ENCODE measurements at places on chromosomes 4 and X.
A peak's percentile ranks its signal among the peaks of the same experiment; 100 is the strongest.

- no peak for DNase-seq
Measured at GRCh38 chr4:180799798-180800197, 1443.4 kb upstream of the TENM3 start.

GRCh38 chrX:10393241-10393640 is 227.1 kb downstream of the MID1 start:
- no peak for DNase-seq

- DNase-seq = no peak
Measured at GRCh38 chr4:72218953-72219352, 187.2 kb downstream of the NPFFR2 start.

- no peak for DNase-seq
Measured at GRCh38 chr4:89922848-89923416, 28.3 kb downstream of the MMRN1 start.

DNA sequence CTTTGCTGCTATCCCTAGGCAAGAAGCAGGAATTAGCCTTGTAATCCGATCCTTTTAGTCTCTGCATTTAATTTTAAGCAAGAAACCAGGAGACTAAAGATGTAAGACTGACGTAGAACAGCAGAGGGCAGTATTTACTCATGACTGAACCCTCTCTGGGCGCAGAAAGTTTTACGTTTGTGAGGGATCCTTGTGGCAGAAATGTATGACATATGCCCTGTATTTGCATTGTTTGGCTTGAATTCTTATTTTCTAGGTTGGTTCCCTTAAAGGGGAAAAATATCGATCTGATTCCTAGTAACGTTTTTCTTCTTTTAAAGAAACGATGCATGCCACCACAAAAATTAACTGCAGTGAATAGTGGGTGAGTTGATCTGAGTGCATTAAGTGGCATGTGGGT is 1.3 kb upstream of the FAT4 start:
- DNase-seq = peak; percentile 63

GRCh38 chr4:148286012-148286411 is 156.2 kb downstream of the NR3C2 start:
- DNase-seq = no peak

GRCh38 chr4:80208610-80209339 is 11.5 kb downstream of the PRDM8 start:
- DNase-seq = no peak

GRCh38 chr4:95118497-95118896 is 360.7 kb downstream of the BMPR1B start:
- no peak for DNase-seq

- peak; percentile 22 for DNase-seq
Measured at GRCh38 chrX:119758731-119759247, 401 bp downstream of the SOWAHD start.

DNA sequence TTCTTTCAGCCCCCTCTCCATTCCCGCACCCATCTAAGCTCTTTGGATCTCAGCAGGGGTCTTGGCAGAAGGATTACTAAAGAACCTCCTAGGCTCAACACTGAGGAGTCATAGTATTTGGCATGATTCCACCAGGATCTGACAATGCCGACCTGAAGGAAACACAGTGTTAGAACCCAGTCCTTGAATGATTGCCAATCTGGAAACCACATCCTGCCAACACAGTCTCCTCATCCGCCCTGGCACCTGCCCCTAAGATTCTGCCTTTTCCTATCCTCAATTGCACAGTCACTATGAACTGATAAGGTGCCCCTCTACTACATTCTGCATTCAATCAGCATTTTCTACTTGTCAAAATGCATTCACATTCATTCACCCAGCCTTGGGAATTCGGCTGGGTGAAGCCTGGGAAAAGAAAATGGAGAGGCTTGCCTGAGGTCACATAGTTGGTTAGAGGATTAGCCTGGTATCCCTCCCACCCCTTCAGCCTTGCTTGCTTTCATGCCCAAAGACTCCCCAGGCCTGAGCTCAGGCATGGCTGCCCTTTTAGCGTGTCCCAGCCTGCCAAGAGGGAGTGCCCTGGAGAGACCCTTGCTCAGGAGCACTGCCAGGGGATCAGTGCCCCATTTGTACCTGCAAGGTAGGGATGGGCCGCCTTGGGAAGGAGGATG is 2.2 kb upstream of the CLDN2 start:
- DNase-seq = peak; percentile 10

DNA sequence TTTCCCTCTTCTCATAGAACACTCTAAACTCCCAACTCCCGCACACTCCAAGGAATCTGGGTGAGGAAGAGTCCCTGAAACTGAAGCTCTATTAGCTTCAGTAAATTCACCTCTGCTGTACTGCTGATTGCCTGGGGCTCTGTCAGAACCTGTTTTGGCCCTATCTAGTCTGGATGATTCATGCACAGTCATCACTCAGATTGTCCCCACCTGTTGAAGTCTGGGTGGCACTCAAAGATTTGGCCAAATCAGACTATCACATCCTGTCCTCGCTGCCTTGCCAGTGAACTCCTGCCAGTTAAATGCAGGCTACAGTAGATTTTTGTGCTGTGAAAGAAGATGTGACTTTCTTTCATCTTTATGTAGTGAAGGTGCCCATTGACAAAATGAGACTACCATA is 63.5 kb upstream of the EMCN start:
- no peak for DNase-seq

GRCh38 chr4:120760047-120760446 is 162.5 kb downstream of the PRDM5 start:
- no peak for DNase-seq

DNA sequence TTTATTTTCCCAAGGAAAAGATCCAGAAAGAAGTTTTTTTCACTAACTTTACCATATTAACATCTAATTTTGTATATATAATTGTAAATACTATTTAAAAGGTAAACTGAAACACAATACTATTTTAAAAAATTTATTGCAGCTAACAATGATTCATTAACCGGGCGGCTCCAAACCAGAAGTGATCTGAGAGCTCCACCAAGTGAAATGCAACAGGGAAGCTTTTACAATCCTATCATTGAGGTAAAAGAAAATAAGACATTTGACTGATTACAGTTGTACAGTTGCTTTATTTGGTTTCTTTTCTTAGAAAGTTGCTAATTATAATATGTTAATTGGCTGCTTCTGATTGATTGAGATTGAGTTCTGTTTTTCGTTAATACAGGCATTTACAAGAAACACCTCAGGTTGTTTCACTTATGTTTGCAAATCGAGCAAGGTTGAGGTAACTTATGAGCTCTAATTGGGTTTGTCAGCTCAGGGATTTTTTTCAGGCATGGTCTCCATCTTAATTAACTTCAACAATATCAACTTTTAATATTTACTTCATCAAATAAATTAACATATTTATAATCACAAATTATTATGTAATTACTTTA is 220.2 kb upstream of the UGT8 start:
- no peak for DNase-seq

DNA sequence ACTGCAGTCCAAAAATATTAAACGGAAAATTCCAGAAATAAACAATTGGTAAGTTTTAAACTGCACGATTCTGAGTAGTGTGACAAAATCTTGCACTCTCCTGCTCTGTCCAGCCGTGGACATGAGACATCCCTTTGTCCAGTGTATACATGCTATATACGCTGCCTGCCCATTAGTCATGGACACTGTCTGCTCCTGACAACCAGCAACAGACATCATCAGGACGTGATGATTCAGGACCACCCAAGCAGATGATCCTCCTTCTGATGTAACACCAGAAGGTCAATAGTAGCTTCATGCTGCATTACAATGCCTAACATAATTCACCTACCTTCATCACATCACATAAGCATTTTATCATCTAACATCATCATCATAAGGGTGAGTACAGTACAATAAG is 36.3 kb downstream of the ATRX start:
- DNase-seq = no peak

DNA sequence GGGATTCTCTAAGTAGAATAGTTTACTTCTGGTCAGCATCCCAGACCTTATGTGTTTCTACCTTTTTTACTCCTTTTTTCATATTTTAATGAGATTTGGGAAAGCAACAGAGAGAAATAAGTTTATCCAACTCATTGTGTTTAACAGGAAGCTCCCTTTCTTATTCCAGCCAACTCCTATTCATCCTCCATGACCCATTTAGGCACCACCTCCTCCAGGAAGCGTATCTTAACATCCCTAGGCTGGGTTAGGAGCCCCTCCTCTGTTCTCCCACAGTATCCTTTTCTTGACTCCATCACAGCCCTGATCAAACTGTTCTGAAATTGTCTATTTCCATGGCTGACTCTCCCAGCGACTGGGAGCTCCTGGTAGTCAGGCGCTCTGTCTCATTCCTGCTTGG is 18.8 kb upstream of the IQSEC2 start:
- DNase-seq = no peak

GRCh38 chr4:149164282-149164681 is 651.4 kb downstream of the IQCM start:
- DNase-seq = no peak

DNA sequence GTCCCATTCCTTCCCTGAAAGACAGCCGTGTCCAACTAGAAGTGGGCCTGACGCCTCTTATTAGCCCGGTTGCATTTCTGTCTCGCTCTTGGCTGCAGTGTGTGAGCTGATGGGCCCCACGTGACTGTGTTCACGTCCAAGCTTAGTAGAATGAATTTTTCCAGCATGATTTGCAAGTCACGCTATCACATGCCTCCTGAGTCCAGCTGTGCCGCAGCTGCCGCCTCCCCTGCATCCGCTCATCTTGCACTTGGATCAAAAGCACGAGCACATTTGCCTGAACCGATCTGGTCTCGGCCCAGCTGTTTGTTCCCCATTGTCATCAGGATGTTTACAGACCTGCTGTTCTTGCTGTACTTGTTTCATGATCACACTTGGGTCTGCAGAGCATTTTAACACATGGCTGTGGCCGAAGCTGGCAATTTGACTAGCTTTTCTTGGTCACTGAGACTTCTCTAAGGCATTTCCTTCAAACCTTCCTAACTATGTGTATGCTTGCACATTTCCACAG is 126.5 kb downstream of the KIT start:
- DNase-seq = no peak

GRCh38 chr4:158280856-158281255 is 70.6 kb downstream of the TMEM144 start:
- no peak for DNase-seq

DNA sequence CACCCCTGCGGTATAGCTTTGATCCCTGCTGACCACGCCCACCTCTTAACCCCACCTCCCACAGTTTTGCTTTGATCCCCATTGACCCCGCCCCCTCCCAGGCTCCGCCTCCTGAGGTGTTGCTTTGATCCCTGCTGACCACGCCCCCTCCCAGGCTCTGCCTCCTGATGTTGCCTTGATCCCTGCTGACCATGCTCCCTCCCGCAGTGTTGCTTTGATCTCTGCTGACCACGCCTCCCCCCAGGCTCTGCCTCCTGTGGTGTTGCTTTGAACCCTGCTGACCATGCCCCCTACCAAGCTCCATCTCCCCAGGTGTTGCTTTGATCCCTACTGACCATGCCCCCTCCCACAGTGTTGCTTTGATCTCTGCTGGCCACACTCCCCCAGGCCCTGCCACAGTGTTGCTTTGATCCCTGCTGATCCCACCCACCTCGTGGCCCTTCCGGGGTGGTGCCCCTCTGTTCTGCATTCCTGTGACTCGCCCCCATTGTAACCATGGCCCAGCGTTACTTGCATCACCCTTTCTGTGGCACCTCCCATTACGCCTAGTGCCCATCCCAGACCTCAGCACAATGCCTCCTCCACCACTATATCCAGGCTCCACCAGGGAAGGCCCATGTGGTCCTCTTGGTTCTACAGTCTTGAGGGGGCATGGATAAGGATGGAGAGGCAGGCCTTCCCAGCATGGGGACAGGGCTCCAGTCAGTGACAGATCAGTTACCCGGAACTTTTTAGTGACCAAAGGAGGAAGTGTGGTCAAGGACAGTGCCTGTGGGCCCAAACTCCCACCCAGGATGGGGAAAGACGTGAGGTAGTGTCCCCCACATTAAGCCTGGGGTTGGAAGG is 70.8 kb downstream of the ADRA2C start:
- DNase-seq = peak; percentile 16

GRCh38 chrX:54413753-54414152 is 26.5 kb upstream of the TSR2 start:
- no peak for DNase-seq

- no peak for DNase-seq
Measured at GRCh38 chrX:13110433-13111324, 66.3 kb upstream of the FAM9C start.

DNA sequence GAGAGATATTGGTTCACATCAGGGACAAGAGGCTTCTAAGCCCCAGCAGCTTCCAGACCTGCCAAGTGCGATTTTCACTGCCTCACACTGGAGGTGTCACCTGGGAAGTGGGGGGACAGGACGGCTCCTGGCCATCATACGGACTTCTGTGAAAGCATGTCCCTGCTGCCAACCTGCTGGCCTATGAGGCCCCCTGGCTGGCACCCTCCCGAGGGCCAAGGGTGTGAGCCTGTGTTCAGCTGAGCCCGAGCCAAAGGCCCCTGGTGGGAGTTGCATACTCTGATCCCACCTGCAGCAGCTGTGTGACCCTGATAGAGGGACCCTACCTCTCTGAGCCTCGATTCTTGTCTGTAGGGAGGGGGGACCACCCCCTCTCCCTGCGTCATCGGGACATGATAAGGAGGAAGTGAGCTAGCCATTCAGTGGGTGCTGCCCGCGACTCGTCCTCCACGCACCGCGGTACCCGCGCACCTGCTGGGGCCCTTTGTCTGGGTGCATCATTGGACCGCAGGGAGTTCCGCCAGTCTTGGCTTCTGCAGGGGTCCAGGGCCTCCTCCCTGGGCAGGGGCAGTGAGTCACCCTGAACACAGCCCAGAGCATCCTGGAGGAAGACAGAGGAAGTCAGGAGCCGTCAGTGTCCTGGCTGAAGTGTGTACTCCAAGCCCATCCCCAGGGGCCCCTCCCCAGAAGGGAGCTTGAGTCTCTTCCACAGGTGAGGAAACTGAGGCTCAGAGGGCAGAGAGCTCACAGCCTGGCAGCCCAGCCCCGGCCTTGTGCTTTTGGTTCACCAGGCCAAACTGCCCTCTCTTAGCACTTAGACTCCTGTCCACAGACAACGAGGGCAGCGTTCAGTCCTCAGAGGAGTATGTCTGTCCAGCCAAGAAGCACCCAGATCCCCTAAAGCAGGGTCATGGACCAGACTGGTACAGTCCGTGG is 24.1 kb downstream of the C4orf50 start:
- DNase-seq = no peak

DNA sequence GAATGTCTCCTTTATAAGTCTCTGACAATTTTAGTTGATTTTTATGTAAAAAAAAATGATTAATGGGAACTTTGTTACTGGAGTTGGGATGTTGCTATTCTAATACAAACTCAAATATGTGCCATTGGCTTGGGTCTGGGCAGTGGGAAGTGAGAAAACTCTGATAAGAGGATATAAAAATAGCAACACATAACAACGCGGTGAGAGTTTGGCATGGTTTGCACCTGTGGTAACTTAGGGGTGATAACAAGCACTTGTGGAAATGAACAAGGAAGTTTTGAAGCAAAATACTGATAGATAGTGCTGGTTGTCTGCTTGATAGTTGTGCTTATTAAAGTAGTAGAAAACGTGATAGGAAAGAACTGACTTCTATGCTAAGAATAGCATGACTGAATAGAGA is 743.3 kb upstream of the AGA start:
- no peak for DNase-seq

DNA sequence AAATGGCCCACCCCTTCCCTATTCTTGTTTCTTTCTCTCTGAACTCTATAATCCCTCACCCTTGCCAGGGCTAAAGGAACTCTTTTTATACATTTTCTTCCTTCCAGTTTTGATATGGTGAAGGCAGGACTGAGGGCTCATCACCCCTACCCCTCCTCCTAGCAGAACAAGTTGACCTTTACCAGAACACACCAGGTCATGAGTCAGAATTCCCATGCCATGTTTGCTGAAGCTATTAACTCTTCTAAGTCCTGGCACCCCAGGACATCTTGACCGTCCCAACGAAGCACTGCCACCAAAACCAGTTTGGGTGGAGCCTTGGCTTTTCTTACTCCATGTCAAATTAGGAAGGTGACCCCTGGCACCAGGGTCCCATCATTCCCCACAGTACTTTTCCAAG is 57.5 kb upstream of the DYNLT3 start:
- no peak for DNase-seq
